ENCODE measurements at places on chromosomes 12 and 14.

GRCh38 chr14:24695265-24696241, 61.6 kb upstream of the GZMB start:
- no peak for DNase-seq

GRCh38 chr14:97319691-97320090, 522.5 kb downstream of the VRK1 start:
- no peak for DNase-seq

DNA sequence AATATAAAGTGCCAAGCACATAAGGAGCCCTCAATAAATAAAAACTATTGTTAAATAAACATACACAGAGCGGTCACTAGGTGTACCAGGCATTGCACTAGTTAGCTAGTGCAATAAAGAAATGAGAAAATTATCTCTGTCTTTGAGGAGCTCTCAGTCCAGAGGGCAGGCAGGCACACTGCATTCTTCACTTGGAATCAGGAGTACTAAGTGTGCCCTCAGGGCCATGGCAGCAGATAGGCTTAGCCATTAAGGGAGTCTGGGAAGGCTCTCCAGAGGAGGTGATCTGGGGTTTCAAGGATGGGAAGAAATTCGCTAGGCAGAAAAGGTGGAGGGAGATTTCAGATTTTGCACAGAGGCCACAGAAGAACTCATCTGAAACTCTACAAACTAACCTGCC, 9.1 kb downstream of the ABCD4 start:
- DNase-seq = no peak

DNA sequence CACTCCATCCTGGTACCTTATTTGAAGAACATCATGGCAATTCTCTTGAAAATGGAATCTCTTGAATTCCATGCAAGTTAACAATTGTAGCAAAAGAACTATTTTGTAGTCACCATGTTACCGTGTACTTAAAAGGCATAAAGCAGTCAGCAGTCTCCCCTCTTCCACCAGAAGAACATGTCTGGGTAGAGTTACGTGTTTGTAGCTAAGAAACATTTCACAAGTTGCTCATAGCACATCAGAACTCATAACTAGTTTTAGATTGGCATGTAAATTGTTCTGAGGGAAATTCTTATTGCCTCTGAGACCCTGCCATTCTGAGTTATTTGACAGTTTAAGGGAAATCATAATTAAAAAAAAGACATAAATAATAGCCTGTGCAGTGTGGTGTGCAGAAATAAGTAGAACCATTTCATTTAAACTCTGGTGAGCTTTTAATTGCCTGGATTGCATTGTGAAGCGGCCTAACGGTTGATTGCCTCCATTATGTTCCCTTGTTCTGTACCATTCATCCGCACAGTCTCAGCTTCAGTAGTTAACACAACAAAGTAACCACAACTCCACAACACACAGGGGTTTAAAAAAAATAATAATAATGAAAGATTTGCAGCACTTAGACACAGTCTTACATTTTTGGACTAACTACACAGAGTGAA, 2.6 kb downstream of the LMO3 start:
- DNase-seq = no peak

DNA sequence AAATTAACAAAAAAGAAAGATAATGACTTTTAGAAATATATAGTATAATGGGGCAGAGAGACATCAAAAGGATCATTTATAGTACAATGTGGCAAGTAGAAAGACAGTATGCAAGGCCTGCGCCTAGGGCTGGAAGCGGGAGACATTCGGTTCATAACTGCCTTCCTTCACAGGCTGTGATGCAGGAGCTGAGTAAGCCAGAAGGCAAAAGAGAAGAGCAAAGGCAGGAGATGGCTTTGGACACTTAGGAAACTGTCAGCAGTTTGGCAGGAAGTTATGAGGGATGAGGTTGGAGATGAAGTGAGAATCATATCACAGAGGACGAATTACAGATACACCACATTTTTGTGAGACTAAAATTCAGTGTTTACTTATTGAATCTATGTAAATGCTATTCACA, 97.8 kb downstream of the EPS8 start:
- DNase-seq = no peak

DNA sequence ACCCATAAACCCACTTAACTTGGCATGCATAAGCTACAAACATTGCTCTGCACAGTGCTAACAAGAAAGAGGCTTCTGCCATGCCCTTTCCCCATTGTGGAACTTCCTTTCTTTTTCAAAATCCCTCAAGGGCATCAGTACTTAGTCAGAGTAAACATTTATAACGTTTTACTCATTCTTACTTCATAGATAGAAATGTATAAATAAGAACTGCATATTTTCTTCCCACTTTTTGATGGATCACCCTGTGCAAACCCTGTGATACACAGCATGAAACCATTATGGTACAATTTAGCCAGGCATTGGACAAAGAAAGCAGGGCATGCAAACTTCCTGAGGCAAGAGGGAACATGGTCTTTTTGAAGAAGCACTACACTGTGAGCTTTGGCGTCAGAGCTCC, 113.8 kb upstream of the FOXG1 start:
- no peak for DNase-seq

DNA sequence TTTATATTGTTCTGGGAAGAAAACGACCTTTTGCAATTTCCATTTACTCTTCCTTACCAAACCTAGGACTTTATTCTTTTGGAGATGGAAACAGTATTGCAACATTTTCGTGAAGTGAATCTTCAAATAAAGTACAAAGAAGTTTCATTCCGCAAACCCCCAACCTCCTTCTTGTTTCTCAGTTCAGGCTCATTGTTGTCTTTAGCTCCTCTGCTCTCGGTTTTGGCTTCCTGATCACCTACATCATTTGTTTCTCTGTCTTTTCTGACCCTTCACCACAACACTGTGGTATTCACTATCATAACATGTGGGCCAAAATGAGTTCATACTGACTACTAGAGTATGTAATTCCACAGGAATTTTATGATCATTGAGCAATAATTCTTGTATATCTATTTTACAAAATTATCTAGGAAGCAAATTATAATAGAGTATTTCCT, 266.8 kb downstream of the ADAMTS20 start:
- DNase-seq = no peak

DNA sequence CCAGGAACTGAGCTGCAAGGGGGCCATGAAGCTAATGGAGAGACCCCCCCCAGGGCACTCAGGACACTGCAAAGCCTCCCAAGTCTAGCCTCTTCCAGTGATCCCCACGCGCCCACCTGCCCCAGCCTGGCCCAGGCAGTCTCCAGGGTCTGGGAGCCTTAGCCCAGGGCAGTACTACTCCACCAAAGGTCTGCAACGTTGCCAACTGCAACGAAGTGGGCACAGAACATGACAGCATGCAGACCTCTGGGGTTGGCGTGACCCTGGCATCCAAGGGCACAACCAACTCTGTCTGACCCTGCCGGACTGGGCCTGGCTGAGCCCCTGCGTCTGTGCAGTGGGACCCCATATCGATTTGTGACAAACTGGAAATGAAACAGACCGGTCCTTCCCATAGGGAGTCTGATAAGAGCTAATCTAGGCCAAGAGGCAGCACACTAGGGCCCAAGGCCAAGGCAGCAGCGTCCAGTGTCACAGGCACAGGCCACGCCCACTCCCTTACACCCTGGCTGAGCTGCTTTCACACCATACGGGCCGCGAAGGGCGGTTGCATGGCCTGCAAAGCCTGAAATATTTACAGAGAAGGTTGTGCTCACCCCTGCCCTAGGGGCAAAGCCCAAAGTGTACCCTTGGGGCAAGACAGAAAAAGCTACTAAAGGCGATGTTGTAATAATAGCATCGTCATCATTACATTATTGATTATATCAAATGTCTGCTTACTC, 76.7 kb downstream of the NCOR2 start:
- no peak for DNase-seq

DNA sequence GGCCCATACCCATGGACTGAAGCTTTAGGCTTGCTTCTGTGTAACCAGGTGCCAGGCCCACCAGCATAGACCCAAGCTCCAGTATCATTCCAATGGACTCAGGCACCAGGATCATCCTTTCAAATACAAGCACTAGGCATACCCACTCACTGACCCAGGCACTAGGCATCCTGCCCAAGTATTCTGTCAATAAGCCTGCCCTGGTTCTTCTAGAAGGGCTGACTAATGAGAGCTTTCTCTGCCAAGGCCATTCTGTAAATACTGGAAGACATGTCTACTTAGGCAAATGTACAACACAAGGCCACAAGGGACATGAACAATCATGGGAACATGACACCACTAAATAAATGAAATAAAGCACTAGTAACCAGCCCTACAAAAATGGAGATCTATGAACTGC, 352.2 kb downstream of the FSCB start:
- DNase-seq = no peak

- no peak for DNase-seq
Observed at GRCh38 chr12:19215115-19215514, 85.6 kb downstream of the PLEKHA5 start.

GRCh38 chr12:112936927-112937326, 1.3 kb upstream of the OAS3 start:
- DNase-seq = no peak

DNA sequence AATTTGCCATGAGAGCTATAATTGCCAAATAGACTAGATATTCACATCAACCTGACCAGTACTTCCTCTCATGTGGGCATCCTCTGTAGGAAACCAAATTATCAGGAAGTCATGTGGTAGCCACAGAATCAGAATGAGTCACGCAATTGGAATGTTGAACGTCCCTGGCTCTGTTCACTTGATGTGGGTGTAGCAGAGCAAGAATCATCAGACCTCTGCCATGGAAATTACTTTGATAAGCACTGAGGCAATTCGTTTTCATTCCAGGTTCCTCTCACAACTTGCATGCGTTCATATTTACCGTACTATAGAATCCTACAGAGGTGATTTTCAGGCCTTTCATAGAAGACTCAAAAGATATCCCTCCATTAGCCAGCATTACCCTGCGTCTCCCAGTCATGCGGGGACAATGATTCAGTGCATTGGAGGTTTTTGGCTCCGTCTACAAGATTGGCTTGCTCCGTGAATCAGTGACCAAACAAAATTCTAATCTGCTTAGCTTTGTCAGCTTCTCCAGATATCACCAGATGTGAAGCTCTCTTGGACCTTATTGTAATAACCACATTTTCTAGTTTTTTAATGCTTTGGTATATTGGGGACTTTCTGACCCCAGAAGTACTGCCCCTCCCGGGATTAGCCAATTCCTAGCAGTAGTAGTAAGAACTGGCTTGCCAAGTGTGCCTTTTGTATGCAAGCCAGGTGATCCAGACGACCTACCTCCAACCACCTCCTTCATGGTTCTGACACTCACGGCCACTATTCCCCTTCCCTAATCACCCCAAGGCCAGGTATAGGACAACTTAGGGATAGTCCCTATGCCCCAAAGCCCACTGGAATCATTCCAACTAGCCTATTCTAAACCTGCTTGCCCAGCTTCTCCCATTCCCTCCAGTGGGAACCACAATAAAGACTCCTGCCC, 133.4 kb downstream of the KICS2 start:
- no peak for DNase-seq

- DNase-seq = no peak
Observed at GRCh38 chr12:106189341-106189740, 50.6 kb upstream of the NUAK1 start.

- DNase-seq = no peak
Observed at GRCh38 chr12:88946372-88946997, 366.2 kb upstream of the KITLG start.

DNA sequence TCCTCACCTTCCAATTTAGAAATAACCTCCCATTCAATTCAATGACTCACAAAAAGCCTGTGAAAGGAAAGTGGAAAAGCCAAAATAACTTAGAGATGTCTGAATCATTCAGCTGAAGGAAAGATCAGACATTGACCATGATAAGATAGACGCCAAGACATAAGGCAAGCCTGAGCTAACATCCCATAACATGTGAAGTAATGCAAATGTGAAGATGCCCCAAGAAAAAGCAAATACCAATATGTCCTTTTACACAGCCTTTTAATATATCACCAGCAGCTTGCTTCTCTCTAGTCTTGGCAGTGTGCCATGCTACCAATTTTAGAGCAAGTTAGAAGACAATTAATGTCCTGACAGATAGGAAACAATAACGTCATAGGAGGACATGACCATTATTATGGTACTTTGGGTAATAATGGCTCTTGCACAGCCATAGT, 2.4 kb upstream of the NUMB start:
- DNase-seq = no peak

GRCh38 chr12:79737875-79738718, 47.3 kb upstream of the PAWR start:
- no peak for DNase-seq

GRCh38 chr14:53306911-53307310, 153.8 kb upstream of the DDHD1 start:
- DNase-seq = no peak

- no peak for DNase-seq
Observed at GRCh38 chr12:92331383-92331782, 185.7 kb upstream of the BTG1 start.
